ENCODE measurements at places on chromosomes 13 and 19.

DNA sequence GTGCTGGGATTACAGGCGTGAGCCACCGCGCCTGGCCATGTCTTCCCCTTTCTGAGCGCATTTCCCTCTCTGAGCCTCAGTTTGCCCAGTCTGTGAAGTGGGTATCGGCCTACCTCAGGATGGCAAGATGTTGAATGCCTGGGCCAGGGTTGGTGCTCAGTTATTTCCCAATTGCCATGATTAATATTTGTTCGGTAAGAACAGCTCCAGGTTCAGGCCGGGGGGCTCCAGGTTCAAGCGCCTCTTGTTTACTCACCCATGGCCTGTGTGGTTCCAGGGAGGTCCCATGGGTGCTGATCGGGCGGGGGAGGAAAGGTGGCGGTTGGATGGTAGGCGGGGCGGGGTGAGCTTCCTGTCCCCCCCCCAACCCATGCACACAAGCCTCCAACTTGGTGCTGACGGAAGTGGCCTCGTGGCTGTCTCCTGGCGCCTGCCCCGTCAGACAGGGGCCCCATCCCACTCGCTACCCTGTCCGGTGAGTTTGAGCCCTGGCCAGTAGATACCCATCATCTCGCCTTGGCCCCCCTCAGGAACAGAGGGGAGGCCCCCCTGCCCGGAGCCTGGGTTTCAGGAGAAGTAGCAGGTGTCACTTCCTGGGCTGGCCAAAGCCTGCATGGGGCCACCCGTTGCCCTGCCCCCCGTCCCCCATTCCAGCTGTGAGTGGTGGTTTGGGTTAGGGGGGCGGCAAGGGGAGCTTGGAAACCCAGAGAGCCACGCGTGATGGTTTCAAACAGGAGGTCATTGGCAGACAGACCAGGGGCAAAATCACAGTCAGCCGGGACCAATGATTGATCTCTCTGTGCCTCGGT lies at the start of gene FCHO1:
Gene FCHO1 (plus strand): TSS at position 375 of the 809 bp plus-strand sequence. CDS start 3,688 bp downstream, outside the sequence.
- DNase-seq = no peak

- no peak for DNase-seq
Observed at GRCh38 chr13:45441633-45442032, 23.1 kb upstream of the COG3 start.

DNA sequence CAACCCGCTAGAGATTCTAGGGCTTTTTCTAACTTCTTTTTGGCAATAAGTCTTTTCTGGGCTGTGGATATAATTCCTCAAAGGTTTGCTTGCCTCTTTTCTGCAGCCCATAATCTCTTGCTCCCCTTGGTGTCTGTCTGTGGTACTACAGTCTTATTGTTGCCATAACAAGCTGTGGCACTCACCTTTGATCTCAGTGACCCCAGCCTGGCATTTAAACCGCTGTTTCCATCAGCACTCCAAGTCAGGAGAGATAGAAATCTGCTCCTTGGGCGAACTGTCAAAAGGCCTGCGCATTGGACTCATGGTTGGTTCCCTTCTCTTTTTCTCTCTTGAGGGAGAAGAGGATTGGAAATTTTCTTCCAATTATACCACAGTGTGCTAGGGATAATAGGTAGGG lies 14.5 kb upstream of the MPHOSPH8 start:
- DNase-seq = no peak

DNA sequence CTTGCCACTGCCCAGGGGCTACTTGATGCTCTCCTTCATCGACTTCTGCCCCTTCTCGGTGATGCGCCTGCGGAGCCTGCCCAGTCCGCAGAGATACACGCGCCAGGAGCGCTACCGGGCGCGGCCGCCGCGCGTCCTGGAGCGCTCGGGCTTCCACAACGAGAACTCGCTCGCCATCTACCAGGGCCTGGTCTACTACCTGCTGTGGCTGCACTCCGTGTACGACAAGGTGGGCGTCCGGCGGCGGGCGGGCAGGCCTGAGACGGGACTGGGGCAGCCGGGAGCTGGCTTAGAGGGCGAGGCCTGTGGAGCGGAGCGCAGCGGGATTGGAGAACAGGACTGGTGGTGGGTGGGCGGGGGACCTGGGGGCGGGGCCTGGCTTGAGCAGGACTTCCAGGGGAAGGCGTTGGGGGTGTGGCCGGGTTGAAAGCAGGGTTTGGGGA lies 12.7 kb upstream of the PSMD8 start:
- no peak for DNase-seq

GRCh38 chr13:20953245-20953931 lies 50.8 kb upstream of the XPO4 start:
- DNase-seq = no peak

DNA sequence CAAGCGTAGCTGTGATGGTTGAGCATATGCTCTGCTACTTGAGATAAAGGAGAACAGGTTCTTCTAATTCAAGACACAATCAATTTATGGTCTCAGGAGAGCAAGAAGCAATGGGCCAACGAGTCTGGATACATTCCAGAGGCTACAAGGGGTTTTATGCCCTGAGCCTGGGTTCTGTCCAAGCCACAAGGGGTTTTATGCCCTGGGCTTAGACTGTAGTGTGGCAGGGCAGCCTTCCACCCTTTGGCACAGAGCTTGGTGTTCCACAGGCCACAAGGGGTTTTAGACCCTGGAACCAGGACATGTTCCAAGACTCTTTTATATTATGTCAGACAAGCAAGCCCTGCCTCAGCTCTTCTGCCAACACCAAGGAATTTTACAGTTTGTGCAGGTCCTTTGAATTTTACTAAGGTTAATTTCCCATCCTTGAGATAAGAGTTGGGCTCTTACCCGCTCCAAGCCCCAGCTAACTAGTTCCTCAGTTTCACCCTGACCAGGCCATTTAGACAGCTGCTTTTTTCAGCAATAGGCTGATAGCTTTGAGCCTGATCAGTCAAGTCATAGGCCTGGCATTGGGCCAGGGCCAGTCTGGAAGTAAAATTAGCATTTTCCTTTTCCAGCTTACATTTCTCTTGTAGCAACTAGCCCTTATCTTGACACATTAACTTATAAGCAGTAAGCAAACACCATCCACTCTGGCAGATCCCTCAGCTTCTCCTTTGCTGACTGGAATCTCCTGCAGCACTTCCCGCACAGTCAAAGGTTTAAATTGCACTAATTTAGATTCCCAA lies 95.0 kb downstream of the ZNF737 start:
- no peak for DNase-seq

- no peak for DNase-seq
Observed at GRCh38 chr19:19064811-19065745, 1.3 kb downstream of the SLC25A42 start.

GRCh38 chr13:111872475-111873150 lies 194.3 kb upstream of the SOX1 start:
- DNase-seq = no peak

DNA sequence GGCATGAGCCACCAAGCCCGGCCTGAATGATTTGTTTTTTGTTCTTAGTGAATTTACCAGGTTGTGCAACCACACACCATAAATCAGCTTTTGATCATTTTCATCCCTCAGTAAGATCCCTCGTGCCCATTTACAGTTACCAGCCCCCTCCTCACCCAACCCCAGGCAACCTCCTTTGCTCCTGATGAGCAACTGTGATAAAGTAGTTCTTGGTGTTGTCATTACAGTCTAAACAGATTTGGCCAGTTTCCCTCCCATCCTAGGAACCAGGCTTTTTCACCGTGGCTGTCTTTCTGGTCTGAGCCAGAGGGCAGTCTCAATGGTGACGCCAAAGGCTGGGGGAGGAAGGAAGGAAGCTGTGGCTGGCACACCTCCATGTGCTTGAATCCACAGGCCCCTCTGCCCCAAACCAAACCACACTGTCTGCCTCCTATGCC lies 61.2 kb upstream of the WDFY2 start:
- no peak for DNase-seq

- no peak for DNase-seq
Observed at GRCh38 chr19:50432221-50433028, at the start of gene MYBPC2. Gene MYBPC2, plus strand, starts transcription at chr19:50432892. Its CDS starts 62 bp downstream, at chr19:50432954.

DNA sequence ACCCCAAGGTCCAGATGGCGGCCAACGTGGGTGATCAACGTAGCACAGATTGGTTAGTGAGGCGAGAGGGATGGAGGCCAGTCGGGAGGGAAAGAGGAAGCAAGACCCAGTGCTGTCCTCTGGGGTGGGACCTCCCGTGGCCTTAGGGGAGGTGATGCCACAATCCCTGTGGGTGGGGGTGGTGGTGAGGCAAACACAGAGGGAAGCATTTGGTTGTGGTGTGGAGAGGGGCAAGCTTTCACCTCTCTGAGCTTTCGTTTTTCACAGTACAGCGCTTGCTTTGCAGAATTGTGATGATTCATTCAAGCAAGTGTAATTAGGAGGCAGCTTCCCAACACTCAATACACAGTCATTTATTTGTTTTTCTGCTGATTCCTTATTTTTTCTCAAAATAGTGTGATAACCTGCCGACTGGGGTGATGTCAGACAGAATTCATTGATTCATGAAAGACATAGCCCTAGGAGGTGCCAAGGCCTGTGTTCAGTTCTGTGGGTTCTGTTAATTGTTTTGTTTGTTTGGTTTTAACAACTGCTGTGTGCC lies 2.4 kb downstream of the LENG8 start:
- no peak for DNase-seq

GRCh38 chr19:13669780-13670355 lies 94.5 kb upstream of the MRI1 start:
- no peak for DNase-seq

- DNase-seq = no peak
Observed at GRCh38 chr13:43800828-43801227, 14.1 kb upstream of the ENOX1 start.

DNA sequence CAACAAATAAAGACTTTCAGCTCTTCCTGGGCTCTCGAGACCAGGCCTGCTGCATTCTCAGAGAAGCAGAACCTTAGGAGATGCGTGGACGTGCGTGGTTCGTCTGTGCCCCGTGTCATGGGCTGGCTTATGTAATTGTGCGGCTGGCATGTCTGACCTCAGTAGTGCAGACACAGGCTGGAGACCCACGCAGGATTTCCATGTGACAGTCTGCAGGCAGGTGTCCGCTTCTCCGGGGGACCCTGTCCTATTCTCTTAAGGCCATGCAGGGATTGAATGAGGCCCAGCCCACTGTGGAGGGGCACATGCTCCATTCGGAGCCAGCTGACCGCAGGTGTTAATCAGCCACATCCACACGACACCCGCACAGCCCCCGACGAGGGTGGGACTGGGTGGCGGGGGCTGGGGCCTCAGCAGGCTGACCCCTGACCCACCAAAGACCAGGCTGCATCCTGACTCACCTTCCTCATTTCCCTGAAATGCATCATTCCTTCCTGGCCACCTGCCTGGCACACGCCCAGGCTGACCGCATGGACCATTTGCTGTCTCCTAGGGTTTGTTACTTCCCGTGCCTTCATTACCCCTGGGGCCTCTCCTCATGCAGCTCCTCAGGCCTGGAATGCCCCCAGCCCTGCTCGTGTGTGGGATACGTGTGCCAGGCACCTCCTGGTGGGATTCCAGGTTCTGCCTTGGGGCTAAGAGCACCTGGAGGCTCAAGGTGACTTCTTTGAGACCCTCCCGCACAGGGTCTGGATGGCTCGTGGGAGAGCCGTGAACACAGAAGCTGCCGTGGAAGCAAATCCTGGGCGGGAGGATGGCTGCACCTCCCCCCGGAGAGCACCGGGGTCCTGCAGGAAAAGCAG lies 10.7 kb upstream of the MCF2L start:
- DNase-seq = no peak

DNA sequence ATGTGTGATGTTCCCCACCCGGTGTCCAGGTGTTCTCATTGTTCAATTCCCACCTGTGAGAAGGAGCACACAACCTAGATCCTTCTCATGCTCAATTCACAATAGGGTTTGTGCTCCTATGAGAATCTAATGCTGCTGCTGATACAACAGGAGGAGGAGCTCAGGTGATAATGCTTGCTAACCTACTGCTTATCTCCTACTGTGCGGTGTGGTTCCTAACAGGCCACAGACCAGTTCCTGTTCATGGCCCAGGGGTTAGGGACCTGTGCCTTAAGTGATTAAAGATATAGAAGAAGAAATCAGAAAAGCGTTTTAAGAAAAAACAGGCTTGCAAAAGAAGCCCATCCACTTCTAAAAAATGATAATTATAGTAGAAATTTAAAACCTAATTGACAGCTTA lies 17.5 kb downstream of the DLEU7 start:
- DNase-seq = no peak

GRCh38 chr19:1226522-1227303 lies 11.1 kb downstream of the CBARP start:
- DNase-seq = no peak

DNA sequence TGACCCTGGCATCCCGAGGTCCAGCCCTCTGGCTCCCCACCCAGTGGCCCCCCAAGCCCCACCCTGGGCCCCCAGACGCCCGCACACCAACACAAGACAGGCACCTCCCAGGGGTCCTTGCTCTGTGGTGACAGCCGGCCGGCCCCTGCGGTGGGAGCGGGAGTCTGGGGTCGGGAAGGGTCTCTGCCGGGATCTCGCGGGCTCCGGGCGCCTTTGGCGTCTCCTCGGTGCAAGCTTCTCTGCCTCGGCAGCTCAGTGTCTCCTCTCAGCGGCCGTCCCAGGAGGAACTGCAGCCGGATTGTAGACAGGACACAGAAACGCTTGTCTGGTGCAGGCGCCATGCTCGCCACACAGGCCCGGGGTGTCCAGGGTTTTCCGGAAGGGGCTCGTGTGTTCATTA lies 43.7 kb downstream of the TMEM255B start:
- DNase-seq = no peak

DNA sequence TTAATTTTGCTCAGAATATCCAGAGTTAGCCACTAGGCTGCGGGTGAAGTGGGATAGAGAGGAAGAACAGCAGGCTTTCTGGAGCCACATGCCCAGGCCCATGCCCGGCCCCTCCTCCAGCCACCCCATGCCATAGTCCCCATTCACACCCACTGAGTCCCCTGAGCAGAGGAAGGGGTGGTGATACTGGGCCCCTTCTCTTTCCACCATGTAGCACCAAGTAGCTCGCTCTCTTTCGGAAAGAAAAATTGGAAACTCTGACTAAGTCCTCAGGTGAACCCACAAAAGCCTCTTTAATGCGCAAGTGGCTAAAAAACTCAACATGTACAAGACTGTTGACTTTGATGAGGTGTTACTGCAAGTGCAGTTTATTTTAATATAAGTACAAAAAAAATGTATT lies 76.7 kb upstream of the GPR183 start:
- no peak for DNase-seq

DNA sequence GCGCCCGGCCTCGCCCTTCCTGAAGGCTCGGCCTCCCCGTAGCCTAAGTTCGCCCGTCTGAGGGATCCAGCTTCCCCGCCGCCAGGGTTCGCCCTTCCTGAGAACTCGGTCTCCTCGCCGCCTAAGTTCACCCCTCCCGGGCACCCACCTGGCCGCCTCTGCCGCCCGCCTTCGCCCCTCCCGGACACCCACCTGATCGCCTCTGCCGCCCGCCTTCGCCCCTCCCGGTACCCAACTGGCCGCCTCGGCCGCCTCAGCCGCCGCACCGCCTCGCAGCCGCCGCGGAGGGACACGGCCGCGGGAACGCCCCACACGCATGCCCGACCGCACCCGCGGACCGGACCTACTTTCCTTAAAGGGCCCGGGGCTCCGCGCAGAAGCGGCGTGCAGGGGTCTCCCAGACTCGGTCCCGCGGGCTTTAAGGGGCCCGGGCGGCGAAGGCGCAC lies at the start of gene MOB3A:
Gene MOB3A (minus strand): TSS at position 293 of the 446 bp plus-strand sequence. CDS start 17,766 bp downstream, outside the sequence.
- no peak for DNase-seq

- DNase-seq = no peak
Observed at GRCh38 chr19:16327169-16327475, 2.5 kb downstream of the KLF2 start.
